ENCODE measurements at places on chromosomes 3 and 15.

DNA sequence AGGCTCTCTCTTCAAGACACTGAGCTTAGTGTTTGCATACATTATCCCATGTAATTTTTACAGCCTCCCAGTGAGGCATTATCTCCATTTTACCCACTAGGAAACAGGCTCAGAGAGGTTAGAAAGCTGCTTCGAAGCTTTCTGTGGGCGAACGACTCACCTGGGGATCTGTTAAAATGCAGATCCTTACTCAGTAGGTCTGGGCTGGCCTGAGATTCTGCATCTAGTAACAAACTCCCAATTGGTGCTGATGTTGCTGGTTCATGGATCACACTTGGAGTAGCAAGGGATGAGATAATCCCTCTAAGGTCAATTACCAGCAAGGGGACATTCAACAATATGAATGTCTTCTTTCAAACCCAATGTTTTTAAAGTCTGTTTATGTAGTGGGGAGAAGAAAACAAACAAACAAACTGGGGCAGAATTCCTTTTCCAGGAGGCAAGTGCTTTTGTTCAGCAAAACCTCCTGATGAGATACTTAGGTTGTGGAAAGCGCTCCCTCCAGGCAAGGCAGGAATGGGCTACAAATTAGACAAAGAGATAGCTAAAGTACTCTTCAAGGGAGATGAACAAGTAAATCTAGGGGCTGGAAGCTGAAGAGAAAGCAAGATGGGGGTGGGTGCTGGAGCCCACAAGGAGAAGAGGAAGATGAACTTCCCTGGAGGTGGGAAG lies 311.9 kb downstream of the SHQ1 start:
- DNase-seq = no peak

- DNase-seq = no peak
Observed at GRCh38 chr3:128727996-128728395, 2.0 kb downstream of the RAB7A start.

GRCh38 chr15:35740761-35741160 lies 194.8 kb upstream of the DPH6 start:
- no peak for DNase-seq

GRCh38 chr3:103083848-103084631 lies 649.2 kb downstream of the ZPLD1 start:
- no peak for DNase-seq

GRCh38 chr3:29128001-29128400 lies 152.9 kb upstream of the RBMS3 start:
- no peak for DNase-seq

DNA sequence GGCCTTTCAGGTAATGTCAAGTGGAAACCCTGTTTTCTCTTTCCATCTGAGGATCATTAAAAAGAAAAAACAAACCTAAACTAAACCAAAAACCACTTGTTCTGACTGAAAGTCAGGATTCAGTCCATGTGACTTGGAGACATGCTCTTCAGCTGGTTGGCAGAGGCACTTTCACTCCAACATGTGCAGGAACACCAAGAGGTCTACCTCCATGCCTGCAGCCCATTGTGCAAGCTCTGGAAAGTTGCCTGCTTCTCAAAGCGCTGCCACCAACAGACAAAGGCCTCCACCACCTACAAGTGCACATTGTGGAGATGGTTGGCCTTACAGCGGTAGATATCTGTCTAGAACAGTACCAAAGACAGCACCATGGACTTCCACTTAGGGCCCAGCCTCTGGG lies 161.8 kb downstream of the LEKR1 start:
- DNase-seq = no peak

DNA sequence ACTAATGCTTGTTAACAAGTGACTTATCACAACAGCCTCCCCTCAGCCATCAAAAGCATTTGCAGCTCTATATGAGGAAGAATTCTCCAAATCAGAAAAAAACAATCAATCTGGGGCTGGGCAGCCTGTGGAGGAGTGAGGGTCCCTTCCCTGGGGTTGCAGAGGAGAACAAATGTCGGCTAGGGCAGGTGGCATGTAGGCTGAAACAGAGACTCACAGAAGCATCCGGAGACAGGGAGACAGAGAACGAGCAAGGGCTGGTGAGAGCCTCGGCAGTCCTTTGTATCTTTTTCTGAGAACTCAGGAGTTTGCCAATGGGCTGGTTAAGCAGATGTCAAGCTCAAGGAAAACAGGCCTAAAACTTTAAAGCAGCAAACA lies 15.8 kb downstream of the ITGA11 start:
- DNase-seq = no peak

DNA sequence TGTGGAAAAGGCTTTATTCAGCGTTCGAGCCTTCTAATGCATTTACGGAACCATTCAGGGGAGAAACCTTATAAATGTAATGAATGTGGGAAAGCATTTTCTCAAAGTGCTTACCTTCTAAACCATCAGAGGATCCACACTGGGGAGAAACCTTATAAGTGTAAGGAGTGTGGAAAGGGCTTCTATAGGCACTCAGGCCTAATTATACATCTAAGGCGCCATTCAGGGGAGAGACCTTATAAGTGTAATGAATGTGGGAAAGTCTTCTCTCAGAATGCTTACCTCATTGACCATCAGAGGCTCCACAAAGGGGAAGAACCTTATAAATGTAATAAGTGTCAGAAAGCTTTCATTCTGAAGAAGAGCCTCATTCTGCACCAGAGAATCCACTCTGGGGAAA lies 6.2 kb upstream of the ZNF35 start:
- DNase-seq = no peak

DNA sequence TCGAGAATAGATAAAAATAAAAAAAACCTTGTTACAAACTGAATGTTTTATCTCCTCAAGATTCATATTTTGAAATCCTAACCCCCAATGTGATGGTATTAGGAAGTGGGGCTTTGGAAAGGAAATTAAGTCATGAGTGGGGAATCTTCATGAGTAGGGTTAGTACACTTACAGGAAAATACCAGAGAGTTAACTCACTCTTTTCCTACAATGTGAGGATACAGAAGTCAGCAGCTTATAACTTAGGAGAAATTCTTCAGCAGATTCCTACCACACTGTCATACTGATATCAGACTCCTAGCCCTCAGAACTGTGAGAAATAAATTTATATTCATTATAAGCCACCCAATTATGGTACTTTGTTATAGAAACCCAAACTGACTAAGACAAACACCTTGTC lies 453.1 kb downstream of the GBE1 start:
- no peak for DNase-seq

GRCh38 chr3:37777835-37778234 lies 83.8 kb upstream of the CTDSPL start:
- no peak for DNase-seq

DNA sequence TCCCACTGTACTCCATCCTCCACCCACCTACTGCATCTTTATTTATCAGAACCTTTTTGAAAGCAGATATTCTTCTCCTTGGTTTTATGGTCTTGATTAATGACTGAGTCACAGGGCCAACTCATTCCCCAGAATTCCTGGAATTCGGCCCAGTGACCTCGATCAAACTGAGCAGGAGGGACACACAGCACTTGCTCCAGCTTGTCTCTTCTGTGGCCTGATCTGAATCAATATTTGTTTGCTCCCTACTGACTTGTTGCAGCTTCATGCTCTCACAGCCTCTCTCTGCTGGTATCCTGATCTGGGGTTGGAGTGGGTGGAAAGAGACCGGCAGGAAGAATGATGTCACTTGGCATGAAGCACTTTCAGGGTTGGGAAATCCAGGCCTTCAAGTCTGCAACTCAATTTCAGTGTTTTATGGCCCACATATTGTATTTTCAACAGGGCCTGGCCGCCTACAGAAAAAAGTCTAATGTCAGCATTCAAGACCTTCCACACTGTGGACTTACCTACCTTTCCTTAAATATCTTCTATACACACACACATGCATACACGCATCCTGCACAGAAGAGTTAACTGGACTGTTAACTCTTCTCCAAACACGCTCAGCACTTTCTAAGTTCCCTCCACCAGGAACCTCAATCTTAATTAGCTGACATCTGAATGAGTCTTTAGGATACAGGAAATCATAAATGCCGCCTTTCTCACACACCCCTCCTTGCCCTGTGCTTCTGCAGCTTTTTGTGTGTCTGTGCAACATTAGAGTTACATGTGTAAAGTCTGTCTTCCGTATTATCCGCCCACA lies 4.6 kb downstream of the ANXA2 start:
- DNase-seq = no peak

GRCh38 chr3:122101646-122102045 lies 46.5 kb downstream of the CD86 start:
- peak; percentile 53 for DNase-seq

GRCh38 chr15:95948411-95948810 lies 382.1 kb upstream of the NR2F2 start:
- no peak for DNase-seq

- DNase-seq = no peak
Observed at GRCh38 chr3:195425849-195426248, 17.0 kb downstream of the ACAP2 start.

DNA sequence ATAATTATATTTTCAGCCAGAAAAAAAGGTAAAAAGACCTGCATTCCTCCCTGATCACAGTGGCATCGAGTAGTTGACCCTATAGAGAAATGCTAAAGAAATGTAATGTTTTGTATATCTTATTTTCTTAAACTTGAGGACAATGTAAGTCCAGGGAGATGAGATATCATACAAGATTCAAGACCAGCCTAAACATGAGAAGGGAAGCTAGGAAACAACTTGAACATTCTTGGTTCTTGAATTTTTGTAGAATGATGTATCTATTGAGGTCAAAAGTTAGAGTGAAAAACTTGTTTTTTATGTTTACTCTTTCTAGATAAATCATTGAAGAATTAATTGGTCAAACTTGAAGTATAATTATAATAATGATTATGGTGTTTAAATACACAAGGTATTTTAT lies 497.7 kb upstream of the TBL1XR1 start:
- DNase-seq = no peak

DNA sequence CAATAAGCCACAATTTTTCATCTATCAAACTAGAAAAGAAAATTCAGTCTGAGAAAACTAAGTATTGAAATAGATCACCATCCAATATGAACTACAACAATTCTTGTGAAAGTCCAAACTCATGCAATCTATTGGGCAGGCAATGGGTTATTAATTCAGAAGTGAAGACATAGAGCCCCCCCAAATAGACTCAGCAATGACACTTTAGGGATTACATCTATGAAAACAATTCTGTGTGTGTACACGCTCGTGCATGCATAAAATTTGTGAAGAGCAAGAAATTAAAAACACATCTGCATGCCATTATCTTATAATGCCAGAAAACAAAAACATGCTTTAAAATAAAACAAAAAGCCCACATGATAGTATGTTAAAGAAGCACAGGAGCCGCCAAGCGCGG lies 151.3 kb downstream of the NR1I2 start:
- DNase-seq = no peak

DNA sequence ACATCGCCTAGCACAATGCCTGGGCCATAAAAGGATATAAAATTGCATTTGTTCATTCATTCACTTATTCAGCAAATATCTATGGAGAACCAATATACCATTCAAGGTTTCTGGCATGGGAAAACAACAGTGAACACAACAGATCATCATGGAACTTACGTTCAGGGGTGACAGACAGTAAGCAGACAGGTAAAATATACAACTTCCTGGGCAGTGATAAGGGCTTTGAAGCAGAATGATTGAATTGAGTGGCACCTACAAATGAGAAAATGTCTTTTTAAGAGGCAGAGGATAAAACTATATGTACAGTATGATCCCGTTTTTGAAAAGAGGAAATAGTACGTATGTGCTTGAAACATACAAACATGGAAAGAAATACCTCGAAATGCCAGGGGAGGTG lies 39.2 kb downstream of the CMTM7 start:
- no peak for DNase-seq

DNA sequence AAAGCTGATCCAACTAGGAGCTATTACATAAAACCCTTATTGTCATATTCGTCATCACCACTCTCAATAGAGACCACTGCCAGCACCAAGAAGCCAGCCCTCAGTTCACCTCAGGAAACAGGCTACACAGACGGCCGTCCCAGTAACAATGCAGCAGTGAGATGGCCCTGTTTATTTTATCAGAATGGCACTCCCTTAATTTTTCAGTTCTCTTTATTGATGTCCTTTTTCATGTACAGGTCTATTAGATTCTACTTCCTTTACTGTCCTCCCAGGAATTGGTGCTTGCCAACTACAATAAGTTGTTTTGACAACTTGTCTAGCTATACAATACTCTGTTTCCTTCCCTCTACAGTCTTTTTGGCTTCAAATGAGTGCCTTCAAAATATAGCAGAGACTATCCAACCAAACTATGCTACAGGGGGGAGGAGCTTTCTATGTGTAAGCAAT lies 272.5 kb downstream of the ZBTB20 start:
- DNase-seq = no peak

All from CD4-positive, alpha-beta T cell treated with Interleukin-6 at 100 ng/mL for 8 hours (primary cell).